Renal pelvis (tissue), 12 donors: ENCODE measurements at places on chromosomes 12 and 14. TPM values are rescaled to one million over a fixed set of nuclear protein-coding genes. Genes with fewer than 3 reads are reported as not detected.

DNA sequence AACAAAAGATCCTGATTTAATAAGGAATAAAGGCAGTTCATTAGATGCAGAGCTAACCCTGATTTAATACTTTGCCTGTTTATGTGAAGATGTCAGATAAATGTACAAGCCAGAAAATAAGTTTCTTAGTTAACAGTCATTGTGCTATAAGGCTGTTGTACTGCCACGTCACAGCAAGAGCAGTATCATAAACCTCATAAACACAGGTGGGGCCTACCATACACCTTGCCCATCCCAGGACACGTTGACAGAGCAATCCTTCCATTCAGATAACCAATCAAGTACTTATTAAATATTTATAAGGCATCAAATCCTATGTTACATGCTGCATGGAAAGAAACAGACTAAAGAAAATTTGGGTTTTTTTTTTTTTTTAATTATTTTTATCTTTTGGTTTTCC, 36.5 kb downstream of the SINHCAF start:
- DNase-seq = no peak

Gene PTCSC3
- 0.46 TPM for polyA plus RNA-seq

GRCh38 chr12:63163541-63163940, 12.5 kb upstream of the AVPR1A start:
- no peak for DNase-seq

- no peak for DNase-seq
Observed at GRCh38 chr12:14643251-14643650, 53.1 kb downstream of the GUCY2C start.

DNA sequence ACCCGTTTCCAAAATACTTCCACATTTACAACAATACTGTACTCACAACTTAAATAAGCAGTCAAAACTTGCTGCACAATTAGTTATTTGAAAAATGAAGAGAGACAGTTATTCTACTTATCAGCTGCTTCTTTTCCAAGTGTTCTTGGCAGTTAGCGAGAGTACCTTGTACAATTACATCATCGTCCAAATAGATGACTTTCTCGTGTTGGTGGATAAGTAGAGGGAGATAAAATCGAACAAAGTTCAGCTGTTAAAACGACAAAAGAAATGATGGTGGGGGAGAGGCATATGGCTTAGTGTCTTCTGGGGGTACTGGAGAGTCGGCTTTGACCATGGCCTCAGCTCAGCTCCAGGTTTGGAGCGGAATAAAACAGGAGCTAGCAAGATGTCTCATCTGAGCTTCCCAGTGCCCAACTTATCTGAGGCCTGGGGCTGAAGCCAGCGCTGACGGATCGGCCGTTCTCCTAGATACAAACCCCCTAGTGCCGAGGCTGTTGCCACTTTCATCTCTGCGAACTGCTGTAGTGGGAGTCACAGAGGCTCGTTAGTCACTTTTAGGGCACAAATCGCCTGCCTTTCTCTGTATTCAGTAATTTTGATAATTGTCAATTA, 31.7 kb downstream of the TDG start:
- no peak for DNase-seq

GRCh38 chr12:33432992-33433391, 6.6 kb downstream of the SYT10 start:
- DNase-seq = no peak

GRCh38 chr14:22471545-22472121, 117.4 kb downstream of the DAD1 start:
- peak; percentile 48 for DNase-seq

GRCh38 chr14:21543963-21544362, 17.8 kb upstream of the SALL2 start:
- no peak for DNase-seq

GRCh38 chr12:109842021-109842420, 8.8 kb upstream of the TRPV4 start:
- DNase-seq = no peak

Gene AMDHD1
- polyA plus RNA-seq = 1.0 TPM

GRCh38 chr12:34295366-34296142, 273.3 kb downstream of the ALG10 start:
- no peak for DNase-seq

Gene PGAM5
- polyA plus RNA-seq = 27.1 TPM

DNA sequence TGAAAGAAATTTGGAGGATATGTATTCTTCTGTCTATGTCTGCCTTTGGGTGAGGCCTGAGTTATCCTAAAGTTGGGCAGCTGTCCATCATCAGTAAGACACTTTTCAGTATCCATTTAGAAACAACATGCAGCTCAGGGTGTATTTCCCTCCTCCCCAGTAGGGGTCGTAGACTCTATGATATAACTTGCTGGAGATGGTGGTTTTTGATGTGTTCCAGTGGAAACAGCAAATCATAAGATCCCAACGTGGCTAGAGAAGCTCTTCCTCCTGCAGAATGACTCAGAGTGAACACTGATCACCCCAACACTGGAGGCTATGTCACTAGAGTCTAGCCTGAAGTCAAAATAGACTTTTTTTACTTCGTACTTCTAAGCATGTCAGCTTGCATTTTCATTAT, 331.6 kb upstream of the STXBP6 start:
- no peak for DNase-seq

GRCh38 chr14:77157740-77158139, 16.1 kb upstream of the ZDHHC22 start:
- no peak for DNase-seq

DNA sequence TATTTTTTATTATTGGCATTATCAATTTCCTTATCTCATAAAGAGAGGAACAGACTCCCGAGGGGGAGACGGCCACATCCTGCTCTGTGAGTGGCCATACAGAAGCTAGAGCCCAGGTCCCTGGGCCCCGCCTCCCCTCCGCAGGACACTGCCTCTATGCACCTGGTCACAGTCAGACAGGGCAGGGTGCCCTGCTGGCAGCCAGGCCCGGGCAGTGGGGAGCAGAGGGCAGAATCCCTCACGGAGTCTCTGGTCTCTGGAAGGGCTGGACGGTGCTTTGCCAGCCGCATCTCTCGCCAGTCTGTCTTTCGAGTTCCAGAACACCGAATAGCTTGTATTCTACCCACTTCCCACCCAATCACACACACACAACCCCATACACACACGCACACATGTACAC, 16.4 kb upstream of the CACNA2D4 start:
- DNase-seq = no peak

Gene CCDC175
- polyA plus RNA-seq = 0.57 TPM

DNA sequence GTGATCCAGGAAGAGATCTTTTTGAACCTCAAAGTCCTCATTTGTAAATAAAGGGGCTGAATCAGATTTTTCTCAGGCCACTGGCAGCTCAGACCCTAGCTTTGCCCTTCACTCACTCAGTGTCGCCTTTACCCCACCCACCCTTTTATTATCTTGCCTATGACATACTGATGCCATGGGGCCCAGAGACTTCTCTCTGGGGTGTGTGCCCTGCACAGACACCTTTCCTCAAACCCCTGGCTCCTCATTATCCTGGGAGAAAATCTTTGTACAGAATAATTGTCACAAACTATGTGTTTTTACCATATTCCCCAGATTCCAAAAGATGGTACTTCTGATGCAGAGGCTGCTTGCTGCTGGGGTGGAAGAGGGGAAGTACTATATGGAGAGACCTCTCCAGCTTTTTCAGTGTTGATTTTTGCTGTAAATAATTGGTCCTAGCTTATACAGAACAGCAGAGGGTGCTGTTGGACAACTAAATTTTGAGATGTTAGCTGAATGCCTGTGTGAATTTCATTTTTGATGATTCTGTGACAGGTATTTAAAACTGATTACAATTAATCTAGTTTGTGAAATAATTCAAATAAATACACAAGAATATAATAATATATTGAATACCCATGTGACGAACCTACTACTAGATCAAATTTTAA, 53.9 kb upstream of the DCD start:
- peak; percentile 42 for DNase-seq

DNA sequence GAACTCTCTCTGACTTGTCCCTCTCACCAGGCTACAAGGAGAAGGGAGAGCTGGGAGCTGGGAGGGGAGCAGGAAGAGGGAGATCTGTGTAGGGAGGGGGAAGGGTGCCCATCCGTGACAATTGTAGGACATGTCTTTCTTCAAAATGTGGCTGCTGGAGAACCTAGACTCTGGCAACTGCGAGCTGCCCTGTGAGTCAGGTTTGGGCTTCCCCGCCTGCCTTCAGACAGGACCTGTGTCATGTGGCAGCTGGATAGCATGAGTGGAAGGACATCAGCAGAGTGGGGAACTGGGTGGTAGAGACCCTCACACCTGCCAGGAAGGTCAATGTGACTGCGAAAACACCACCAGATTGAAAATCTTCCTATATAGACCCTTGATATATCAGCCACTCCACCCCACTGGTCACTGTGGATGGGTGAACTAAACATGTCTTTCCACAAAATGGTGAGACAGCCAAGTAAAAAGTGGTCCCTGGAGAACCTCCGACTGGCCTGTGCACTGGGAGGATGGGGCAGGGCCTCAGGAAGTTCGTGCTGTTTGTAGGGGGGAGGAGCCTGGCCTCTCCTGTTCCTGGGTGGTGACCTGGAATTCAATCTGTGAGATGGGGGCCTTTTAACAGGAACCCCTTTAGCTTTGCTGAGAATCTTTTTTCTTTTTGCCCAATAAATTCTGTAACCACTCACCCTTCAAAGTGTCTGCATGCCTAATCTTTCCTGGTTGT, 62.2 kb upstream of the CAPRIN2 start:
- DNase-seq = no peak

Gene ADCY4
- 20.8 TPM for polyA plus RNA-seq

Gene DTX1
- 14.5 TPM for polyA plus RNA-seq

GRCh38 chr12:68772714-68773113, 26.7 kb downstream of the SLC35E3 start:
- DNase-seq = no peak

DNA sequence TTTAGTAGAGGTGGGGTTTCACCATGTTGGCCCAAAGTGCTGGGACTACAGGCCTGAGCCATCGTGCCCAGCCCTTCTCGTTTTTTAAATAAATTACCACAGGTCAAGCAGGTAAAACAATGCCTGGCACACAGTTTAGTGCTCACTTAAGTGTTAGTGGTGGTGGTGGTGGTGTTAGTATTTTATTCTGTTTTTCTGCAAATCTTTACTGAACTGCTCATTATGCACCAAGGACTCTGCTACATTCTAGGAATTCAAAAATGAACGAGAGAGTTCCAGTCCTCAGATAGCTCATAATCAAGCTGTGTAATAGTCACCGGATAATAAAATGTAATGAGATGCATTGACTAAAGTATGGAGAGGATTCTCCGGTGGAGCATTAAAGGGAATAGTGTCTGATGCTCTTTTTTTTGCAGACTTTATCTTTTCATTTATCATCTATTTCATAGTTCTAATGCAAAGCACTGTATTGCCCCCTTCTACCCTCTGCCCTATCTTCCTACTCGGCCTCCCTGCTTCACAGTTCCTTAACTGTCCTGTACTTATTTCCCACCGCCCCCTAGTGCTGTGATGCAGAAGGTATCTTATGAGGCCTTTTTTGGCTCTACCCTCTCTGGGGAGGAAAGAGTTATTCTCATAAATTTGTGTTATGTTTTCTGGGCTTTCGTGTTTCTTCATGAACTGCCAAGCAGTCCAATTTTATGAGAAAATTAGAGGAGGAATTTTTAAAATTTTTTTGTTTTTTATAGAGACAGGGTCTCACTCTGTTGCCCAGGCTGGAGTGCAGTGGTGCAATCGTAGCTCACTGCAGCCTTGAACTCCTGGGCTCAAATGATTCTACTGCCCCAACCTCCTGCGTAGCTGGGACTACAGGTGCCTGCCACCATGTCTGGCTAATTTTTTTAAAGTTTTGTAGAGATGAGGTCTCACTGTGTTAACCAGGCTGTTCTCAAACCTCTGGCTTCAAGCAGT, 1.0 kb downstream of the ITFG2 start:
- DNase-seq = no peak

DNA sequence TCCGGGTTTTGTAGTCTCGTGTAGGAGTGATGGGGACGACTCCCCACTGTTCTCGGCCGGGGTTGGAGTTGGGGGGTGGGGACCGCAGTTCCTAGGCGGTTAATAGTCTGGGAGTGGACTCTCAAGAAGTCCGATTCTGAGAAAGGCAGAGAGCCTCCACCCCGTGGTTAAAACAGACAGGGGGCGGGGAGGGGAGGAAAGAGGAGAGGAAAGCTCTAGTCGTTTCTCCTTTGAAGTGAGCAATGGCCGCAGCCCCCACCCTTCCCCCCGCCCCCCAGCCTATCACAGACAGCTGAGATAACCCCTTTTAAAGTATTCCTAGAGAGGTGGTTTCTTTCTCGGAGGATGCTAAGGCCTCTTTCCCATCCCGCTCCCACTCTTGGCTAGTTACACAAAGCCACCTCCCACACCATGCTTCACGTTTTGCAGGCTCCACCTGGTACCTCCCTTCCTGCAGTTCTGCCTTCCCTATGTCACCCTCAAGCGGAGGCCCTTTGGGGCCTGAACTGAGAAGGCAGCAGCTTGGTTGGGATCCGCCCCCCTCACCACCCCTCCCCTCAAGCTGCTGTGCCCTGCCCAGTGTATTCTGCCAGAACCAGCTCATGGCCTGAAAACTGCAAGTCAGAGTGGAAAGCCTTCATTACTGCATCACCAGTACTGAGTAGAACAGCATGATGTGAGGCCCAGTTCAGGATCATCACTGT, 853 bp downstream of the USP5 start:
- no peak for DNase-seq

GRCh38 chr12:29152223-29152868, 3.3 kb downstream of the FAR2 start:
- no peak for DNase-seq

DNA sequence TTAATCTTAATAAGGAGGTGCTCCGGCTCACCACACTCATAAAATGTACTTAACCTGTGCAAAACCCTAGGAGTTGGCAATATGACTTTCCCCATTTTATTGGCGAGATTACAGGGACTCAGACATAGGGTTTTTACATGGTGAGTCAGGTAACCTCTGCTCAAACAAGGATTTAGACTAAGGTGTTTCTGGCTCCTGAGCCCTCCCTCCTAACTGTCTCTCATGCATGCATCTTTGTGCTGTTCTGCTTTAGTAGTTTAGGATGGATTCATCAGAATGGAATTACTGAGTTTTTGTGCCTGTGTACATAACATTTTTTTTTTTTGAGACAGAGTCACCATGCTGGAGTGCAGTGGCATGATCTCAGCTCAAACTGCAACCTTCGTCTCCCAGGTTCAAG, 993.3 kb upstream of the TMEM132C start:
- no peak for DNase-seq

DNA sequence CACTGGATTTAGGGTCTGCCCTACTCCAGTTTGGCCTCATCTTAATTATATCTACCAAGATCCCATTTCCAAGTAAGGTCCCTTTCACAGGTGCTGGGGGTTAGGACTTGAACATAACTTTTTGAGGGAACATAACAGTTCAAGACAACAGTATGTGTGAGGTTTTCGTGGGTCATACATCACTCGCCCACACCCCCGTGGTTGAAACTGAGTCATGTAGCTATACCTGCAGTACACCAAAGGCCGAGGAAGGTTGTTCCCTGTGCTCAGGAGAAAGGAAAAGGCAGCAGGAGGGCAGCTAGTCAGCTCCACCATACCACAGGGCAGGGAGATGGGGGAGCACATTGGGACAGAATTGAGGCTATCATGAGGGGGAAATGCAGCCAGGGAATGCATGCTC, 167.0 kb downstream of the PPM1H start:
- DNase-seq = no peak

DNA sequence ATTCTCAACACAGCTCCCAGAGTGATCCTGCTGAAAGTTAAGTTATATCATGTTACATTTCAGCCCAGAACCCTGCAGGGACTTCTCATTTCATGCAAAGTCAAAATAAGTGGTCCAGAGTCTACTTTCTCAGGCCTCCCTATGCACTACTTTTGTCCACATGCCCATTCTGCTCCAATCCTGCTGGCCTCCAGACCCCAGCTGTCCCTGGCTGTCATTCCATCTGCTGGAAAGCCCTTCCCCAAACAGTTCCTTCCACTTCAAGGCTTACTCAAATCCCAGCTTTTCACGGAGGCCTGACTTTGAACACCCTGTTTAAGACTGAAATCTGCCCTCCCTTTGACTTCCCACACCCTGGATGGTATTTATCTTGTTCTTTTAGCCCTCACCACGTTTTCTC, 109.8 kb upstream of the DNM1L start:
- no peak for DNase-seq
